ENCODE measurements at places on chromosomes 13 and 19.

DNA sequence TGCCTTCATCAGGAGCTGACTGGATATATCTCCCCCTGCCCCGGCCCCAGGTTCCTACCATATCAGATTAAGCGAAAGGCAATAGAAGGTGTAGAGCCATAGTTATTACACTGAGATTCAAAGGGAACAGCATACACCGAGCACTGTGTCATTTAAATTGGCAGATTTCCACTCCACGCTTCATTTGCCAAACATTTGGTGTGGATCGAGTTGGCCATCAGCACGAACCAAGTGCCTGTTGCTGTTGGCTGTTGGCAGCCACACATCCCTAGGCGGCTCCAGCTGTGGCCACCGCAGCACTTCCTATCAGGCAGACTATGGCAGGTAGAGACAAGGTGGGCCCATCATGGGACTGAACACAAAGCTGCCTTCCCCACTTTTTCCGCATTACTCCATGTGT is 115.8 kb downstream of the CCNA1 start:
- no peak for DNase-seq

DNA sequence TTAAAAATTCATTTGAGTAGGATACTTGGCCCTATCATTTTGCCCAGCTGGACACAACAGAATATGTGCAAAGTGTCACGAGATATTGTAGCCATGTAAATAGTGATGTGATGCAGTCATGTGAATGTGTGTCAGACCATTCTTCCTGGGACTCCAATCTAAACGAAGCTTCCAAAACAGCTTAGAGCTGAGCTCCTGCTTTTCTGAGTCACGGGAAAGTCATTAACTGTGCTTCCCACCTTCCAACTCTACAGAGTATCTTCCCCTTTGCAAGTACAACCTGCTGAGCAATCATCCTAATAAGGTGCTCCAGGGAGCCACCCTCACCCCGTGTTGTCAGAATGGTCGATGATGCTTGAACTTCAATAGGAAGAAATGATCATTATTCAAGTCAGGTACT is 294.7 kb downstream of the MYO16 start:
- no peak for DNase-seq

DNA sequence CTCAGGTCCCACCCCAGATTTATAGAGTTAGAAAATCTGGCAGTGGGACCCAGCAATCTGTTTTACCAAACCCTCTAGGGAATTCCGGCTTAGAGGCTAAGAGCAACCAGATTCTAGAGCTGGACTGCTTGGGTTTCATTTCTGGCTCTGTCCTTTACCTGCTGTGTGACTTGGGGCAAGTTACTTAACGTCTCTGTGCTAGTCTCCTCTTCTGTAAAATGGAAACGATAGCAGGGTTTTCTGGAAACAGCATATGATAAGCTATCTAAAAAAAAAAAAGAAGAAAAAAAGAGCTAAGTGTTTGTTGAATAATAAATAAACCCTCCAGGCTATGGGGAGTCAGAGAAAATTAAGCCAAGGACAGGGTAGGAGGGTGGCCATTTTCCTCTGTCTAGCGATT is 11.6 kb upstream of the CACNG7 start:
- DNase-seq = no peak

- DNase-seq = no peak
Measured at GRCh38 chr13:76991432-76991795, 467 bp upstream of the CLN5 start.

GRCh38 chr13:46150134-46150693 is 31.8 kb downstream of the LCP1 start:
- no peak for DNase-seq

GRCh38 chr19:29384656-29385055 is 141.1 kb upstream of the VSTM2B start:
- peak; percentile 7 for DNase-seq

DNA sequence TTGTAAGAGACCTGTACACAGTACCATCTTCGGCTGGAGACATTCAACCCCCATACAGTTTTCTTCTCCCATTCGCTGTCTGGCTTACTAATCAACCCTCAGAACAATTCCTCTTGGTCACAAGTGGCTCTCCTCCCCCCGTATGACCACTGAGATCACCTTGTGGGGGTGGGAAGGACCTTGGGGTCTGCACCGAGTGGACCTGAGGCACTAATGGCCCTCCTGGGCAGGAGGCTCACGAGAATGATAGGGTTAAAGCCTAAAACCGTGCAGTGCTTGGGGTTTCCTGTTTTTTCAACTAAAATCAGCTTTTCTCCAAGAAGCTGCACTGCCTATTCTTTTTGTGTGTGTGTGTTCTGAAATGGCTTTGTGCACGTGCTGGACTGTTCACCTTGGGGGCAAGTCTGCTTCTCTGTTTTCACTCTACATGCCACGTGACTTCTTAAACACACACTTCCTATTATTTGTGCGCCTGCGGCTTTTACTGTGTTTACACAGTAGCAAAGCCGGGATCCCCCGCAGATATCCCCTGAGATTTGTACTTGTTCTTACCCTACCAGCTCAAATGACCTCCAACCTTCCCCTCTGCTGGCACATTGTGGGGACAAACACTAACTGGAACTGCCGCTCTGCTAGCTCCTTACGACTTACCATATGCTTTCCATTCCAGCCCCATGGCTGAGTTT is 12.3 kb downstream of the RBM26 start:
- DNase-seq = no peak

DNA sequence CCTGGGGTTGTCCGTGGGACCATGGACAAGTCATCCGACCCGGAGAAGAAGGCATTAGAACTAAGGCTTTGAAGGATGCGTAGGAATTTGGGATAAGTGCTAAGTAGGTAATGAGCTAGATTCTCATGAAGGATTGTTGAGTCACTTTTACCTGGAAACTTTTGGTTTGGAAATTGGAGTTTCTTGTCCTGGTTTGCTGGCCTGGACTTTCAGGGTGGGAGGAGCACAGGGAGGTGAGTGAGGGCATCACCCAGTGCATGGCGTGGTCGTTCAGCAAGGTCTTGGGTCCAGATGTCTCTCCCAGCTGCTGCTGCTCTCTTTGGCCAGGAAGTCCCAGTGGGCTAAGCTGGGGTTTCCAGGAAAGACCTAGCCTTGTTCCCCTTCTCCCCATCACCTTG is 7.6 kb downstream of the NFIC start:
- DNase-seq = no peak

GRCh38 chr13:33058776-33059327 is 42.6 kb downstream of the KL start:
- no peak for DNase-seq

DNA sequence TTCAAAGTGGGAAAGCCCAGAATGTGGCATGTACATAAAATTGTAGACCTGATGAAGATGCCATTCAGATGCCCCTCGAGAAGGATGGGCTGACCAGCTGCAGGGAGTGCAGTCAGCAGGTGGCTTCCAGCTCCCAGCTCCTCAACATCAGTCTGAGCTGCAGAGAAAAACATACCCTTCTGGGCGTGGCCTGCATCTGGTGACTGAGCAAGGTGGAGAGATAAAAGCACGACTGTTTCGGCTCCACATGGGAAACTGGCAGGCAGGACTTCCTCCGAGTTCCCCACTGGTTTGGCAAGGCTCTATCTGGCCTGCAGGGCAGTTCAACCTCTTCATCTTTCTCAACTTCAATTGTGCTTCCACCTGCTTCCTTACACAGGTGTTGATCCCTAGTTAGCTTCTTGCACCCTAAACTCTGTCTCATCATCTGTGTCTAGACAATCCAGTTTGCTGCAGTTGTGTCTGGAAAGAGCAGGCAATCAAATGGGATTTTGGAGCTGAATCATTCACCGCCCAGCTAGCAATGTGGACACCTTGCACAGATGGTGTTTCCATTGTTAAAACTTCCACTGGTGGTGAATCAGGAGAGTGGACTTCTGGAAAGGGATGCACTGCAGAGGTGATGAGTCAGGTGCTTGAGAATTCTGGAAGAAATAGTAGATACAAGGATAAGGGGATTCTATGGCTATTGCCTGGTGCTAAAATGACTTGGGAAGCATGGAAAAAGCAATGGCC is 56.8 kb downstream of the POLR1D start:
- peak; percentile 39 for DNase-seq

DNA sequence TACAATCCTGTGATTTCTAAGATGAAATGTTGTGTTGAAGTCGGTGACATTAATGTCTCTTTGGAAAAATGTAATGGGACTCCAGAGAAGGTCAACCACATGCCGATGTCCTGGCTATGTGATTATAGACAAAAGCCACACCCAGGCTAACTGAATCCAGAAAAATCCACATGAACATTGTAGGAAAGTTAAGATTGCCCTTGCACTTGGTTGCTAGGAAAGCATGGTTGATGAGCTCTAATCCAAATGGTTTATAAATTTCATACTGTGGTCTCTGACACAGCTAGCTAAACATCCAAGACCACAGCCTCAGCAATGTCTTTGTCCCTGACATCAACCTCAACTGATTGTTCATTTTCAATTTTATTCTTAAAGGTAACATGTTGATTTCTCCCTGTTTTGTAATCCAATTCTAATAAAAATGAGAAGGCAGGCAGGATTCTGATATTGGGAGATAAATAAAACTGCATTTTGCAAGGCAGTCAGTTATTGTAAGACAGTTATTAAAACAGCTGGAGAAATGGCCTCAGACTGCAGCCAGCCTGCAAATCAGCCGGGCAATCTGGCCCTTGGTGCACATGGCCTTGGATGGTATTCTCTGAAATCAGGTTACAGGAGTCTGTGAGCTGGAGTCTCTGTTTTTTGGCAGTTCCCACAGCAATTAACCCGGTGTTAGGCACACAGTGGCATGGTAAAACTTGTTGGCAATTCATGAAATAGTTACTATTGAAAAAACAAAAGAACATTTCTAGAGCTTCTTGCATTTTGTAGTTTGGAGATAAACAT is 93.9 kb downstream of the STARD13 start:
- DNase-seq = no peak

GRCh38 chr13:107275312-107275711 is 707.4 kb upstream of the ARGLU1 start:
- DNase-seq = no peak

- no peak for DNase-seq
Measured at GRCh38 chr13:98854448-98854847, 102.0 kb upstream of the SLC15A1 start.

- no peak for DNase-seq
Measured at GRCh38 chr13:43959291-43959690, 79.6 kb downstream of the LACC1 start.

GRCh38 chr19:2645826-2646225 is 56.7 kb downstream of the GNG7 start:
- DNase-seq = no peak

- DNase-seq = no peak
Measured at GRCh38 chr13:25172303-25172630, 179 bp upstream of the AMER2 start.

GRCh38 chr19:2552859-2553258 is 76.9 kb downstream of the GADD45B start:
- no peak for DNase-seq

- peak; percentile 84 for DNase-seq
Measured at GRCh38 chr19:13840305-13841085, 36.4 kb upstream of the NANOS3 start.

DNA sequence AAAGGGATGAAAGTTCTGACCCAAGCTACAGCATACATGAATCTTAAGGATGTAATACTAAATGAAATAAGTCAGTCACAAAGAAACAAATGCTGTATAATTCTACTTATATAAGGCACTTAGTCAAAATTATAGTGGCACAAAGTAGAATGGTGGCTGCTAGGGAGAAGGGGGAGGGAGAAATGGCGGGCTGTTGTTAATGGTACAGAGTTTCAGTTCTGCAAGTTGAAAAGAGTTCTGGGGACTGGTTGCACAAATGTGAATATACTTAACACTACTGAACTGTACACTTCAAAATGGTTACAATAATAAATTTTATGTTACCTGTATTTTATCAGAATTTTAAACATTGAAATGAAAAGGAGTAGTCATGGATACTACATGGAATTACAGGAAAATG is 48.9 kb upstream of the CLDN10 start:
- DNase-seq = no peak

DNA sequence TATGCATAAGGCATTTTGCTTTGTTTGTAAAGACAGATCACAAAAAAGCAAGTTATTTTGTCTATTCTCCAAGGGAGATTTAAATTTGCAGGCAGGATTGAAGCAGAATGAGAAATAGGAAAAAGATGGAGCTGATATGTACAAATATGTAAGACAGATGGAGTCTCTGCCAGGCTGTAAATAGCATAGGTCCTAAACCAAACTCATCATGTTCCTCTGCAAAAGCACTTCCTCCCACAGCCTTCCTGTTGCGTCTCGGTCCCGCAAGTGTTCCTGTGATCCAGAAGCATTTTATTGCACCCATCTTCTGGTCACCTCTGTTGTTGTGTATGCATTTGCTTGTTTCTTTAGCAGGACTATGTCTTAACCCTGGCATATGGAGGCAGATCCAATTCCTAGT is 95.7 kb upstream of the CLDN10 start:
- no peak for DNase-seq

DNA sequence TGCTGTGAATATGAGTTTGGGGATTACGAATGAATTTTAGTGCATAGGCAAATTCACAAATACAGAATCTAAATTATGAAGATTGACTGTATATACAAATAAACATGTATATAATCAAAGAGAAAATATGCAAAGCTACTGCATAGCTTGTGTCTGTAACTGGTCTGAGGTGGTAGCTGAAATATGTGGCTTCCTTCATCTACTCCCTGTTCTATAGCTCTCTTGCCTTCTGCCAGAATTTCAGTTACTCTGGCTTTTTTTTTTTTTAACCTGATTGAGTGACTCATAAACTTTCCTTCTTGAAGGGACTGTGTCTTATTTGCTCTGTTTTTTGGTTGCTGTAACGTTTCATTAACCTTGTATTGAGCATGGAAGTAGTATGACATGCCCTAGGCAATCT is 26.6 kb downstream of the DNAJC3 start:
- no peak for DNase-seq

GRCh38 chr13:97974773-97975172 is 21.3 kb downstream of the IPO5 start:
- DNase-seq = no peak

- no peak for DNase-seq
Measured at GRCh38 chr13:74048756-74049155, 85.4 kb downstream of the KLF12 start.

DNA sequence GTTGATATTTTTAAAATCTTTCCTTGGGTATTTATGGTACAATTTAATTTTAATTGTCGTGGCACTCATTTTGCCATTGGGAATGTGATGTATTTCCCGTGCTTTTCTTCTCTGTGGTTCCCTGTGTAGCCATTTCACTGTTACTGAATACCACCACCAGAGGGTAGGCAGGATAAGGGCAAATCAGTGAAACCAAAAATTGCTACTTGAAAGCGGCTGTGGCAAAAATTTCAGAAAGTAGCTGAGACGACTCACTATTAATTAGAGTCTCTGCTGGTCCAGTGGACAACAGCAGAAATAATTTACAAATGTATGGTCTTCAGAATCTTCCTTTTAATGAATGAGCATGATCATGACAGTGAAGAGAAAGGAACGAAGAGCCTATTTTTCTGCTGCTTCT is 34.4 kb upstream of the MIR17HG start:
- no peak for DNase-seq

All from RWPE2 (cell line).